8988T (cell line): ENCODE measurements at places on chromosomes 11 and 22.
A peak's percentile ranks its signal among the peaks of the same experiment; 100 is the strongest.

DNA sequence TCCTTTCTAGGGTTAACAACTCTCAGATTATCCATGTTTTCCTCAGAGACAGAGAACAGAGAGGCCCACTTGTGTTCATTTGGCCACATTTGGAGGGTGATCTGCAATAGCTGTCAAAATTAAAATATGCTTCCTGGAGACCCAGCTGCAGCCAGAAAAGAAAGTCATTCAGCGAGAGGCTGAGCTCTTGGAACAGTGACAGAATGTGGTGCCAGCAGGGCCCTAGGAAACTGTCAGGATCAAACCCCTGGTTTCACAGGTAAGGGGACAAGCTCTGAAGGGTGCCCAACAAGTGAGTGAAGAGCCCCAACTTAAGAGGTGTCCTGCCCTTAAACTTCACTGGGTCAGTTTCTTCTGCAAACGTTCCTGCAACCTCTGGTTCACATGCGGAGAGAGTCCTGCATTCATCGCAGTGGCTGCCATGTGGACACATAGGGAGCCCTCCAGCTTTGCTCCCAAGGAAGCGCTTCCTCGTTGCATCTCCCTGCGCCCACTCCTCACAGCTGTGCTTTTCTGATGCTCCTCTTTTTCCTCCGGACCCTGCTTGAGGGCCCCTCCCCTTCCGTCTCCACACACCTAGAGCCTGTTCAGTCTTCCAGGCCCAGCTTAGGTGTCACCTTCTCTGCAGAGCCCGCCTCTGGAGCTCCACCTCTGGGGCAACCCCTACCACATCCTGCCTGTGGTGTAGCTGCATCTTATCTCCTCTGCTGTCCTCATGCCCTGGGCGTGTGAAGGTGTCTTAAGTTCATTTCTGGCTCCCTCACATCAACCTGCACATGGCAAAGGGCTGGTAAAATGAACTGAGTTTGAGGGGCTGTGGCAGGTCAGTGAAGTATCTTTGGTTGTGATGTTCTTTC lies 3.9 kb downstream of the UCP3 start:
- no peak for DNase-seq

DNA sequence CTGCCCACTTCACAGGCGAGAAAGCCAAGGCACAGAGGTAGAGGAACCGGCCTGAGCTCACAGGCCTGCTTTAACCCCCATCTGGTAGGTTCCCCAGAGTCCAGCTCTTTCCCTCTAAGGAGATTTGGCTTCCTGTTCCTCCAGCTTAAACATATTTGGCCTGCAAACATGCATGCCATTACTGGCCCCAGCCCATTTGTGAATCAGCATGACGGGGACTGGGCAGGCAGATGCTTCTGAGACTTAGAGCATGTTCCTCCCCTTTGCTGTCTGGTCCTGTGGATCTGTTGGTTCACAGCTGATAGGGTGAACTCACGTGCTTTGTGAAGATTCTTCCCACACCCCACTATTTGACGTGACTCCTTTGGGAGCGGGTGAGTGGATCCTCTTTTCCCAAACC lies 12.6 kb downstream of the CHST1 start:
- DNase-seq = peak; percentile 25

DNA sequence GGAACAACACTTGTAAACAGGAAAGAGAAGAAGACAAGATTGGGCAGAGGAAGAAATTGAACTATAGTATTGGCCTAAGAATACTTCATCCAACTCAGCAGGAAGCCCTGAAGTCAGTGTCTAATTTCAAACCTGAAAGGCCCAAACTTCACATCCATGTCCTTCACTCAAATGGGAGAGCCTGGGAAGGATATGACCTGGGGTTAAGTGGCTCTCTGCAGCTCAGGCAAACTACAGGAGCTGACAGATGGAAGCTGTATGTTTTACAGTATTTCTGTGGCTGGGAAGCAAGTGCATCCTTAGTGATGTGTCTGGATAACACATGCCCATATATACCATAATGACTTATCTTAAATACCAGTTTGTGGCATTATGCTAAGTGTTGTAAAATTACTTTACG lies 196.2 kb downstream of the SOX6 start:
- no peak for DNase-seq

- no peak for DNase-seq
These were observed 733.0 kb upstream of the KIRREL3 start for GRCh38 chr11:127733552-127733951.

DNA sequence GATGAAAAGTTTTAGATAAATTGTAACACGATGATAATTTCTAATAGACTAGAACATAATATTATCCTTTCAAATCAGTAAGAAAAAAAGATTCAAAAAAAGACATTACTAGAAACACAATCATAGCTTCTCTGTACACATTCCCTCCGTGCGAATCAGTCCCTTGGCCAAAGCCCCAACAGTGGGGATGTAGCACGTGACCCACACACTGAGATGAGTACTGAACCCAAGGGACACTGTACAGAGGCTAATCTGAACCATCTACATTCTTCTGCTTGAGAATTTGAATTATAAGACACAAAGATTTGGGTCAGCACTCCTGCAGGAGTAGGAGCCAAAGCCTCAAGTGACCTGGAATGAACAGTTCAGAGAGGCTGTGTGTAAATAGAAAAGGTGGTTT lies 353.7 kb downstream of the INSC start:
- DNase-seq = no peak

DNA sequence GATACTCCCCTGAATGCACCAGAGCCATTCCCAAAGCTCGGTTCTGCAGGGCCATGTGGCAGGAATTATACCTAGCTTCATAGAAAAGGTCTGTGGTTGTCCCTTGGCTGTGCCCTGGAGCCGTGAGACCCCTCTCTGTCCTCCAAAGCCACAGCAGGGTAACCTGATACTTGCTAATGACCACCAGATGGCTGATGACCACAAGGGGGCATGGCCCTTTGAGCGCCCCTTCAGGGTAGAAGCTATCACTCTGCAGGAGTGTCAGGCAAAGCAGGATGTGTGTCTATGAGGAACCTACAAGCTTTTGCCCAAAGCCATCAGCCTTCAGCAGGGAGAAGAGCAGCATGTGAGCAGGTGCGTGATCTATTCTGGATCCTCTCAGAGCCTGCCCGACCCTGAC lies 95.3 kb downstream of the NTM start:
- no peak for DNase-seq

- no peak for DNase-seq
These were observed 29.3 kb downstream of the PHLDB1 start for GRCh38 chr11:118636569-118637290.

DNA sequence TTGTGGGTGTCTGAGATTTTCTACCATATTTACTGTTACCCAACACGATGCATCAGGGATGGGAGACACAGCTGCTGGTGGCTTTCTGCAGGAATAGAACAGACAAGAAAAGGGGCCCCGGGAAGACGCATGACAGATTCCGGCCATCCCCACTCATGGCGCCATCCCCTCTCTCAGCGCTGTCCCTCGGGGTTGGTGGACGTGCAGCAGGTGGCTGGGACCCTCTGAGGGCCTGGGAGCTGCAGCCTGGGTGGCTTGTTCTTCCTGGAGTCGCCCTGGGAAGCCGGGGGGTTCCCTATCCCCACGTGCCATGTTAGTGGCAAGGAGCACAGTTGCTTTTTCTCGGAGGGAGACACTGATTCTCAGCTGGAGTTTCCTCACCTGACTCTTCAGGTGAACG lies 1123.3 kb downstream of the BRD1 start:
- no peak for DNase-seq

DNA sequence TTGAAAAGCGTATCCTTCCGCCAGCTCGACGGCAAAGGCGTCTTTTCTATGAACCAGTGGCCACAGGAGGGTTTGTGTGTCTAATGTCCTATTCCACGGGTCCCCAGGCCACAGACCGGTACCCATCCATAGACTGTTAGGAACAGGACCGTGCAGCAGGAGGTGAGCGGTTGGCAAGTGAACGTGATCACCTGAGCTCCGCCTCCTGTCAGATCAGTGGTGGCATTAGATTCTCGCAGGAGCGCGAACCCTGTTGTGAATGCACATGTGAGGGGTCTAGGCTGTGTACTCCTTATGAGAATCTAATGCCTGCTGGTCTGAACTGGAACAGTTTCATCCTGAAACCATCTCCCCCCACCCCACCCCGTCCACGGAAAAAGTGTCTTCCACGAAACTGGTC lies 62.7 kb upstream of the KCNQ1OT1 start:
- DNase-seq = no peak
